ENCODE measurements at places on chromosomes 12 and 14. TPM values are rescaled to one million over a fixed set of nuclear protein-coding genes. Genes with fewer than 3 reads are reported as not detected.

DNA sequence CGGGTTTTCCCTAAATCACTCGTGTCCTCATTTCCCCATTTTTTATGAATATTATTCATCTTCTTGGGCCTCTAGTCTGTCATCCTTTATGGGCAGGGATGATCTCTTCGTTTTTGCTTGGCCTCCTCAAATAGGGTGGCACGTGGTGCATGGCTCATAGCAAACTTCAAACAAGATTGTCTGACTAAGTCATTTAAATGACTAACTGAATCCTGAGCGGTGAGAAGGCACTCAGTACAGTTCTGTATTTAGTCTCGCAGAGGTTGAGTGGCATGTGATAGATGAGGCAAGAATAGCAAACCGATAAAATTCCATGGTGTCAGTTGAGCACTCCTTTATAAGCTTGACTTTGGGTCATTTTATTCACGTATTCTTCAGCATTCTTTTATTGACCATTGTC lies 5.7 kb upstream of the JDP2 start:
- DNase-seq: no peak

Gene CATSPERB
- 3.0 TPM for total RNA-seq

Gene CCNB1IP1
- total RNA-seq: 37.9 TPM

Gene OVCH1
- total RNA-seq: 2.0 TPM

Gene LRFN5
- 1.0 TPM for total RNA-seq

Gene THAP2
- 4.9 TPM for total RNA-seq

Gene RIN3
- 56.0 TPM for total RNA-seq

Measured in upper lobe of right lung (tissue), 1 donor.